Fibroblast of skin of left quadriceps (primary cell): ENCODE measurements at places on chromosomes 11 and 22.
A peak's percentile ranks its signal among the peaks of the same experiment; 100 is the strongest.

DNA sequence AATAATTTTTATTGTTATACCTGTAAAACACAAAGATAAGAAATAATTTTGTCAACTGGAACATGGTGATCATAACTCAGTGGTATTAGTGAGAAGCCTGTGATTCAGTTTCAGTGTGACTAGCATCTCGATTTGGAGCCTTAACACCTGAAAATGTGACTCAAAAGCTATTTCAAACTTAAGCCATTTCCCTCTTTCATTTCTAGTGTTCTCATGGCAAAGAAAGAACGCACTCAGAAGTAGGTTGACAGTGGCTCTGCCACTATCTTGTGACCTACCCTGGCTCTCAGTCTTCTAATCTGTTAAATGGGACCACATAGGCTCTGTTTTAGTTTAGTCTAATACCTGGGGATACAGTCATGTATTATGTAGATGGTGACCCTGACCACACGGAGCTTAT, 62.7 kb downstream of the ISX start:
- no peak for DNase-seq

DNA sequence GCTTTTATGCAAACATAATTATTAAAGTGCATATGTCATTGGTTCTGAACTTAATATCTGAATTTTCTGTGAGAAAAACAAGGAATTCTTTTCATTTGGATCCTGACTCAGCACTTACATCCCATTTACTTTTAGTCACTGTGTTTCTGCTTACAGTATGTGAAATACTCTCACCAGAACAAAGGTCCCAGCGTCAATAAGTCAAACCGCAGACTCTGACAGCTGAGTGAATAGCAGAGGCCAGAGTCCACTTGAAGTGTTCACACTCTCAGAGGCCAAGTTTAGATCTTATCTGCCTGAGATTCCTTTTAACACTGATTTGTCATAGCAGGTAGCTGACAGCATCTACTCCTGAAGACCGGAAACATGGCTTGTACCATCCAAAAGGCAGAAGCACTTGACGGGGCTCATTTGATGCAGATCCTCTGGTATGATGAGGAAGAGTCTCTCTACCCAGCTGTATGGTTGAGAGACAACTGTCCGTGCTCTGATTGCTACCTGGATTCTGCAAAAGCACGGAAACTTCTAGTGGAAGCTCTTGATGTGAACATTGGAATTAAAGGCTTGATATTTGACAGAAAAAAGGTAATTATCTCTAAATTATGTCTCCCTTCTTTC, 14.6 kb downstream of the BBOX1 start:
- peak; percentile 14 for DNase-seq

DNA sequence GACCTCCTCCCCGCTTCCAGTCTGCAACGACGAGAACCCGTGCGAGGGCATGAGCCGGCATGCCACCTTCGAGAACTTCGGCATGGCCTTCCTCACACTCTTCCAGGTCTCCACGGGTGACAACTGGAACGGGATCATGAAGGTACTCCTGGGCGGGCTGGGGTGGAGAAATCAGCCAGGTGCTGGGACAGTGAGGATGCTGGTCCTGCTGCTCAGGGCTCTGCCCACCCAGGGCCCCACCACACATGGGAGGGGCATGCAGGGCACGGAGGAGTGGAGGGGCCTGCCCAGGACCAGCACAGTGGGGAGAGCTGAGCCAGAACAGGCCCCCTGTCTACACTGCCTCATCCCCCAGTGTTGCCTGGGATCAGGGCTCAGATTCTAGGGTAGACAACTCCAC, 107.4 kb downstream of the CACNA1I start:
- DNase-seq = no peak

DNA sequence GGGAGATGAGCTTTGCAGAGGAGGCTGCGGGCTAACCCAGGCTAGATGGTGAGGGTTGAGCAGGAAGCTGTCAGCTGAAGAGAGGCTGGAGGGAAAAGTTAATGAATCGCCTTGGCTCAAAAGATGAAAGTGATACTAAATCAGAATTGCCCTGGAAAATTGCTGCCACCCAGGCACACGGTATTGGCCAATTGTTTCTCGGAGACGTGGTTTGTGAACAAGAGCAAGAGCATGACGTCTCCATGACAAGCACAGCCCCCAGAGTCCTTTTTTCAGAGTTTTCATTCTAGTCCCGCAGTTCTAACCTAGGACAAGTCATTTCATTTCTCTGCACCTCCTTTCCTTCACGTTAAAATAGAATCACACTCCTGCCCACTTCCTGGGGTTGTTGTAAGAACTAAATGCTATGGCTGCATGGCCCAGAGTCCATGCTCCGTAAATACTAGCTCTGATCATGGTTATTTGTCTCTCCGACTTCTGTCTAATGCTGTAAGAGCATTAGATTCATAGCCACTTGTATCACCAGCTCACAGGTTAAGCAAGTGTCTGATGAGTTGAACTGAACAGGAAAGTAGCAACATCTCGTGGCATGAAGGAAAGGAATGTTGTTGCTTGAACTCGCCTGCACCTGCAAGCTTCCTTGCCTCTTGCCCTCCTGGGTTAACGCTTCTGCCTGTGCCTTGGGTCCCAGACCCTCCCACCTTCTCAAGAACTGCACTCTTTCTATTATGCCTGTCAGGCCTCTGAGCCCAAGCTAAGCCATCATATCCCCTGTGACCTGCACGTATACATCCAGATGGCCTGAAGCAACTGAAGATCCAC, 33.8 kb upstream of the NUP50 start:
- DNase-seq = no peak

DNA sequence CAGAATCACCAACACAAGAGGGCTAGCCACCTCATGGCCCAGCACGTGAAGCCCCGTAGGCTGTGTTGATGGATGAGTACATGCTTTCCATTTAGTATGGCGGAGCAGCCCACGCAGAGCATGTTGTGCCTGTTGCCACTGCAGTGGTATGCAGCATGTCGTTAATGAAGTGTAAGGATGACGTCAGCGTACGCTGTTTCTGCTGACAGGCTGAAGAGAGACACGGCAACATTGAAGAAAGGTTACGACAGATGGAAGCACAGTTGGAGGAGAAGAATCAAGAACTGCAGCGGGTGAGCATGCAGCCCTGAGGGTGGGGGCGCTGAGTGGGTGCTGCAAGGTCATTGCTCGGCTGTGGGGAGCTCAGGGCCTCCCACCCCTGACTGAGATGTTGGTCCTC, 62.8 kb downstream of the PPFIA1 start:
- no peak for DNase-seq

DNA sequence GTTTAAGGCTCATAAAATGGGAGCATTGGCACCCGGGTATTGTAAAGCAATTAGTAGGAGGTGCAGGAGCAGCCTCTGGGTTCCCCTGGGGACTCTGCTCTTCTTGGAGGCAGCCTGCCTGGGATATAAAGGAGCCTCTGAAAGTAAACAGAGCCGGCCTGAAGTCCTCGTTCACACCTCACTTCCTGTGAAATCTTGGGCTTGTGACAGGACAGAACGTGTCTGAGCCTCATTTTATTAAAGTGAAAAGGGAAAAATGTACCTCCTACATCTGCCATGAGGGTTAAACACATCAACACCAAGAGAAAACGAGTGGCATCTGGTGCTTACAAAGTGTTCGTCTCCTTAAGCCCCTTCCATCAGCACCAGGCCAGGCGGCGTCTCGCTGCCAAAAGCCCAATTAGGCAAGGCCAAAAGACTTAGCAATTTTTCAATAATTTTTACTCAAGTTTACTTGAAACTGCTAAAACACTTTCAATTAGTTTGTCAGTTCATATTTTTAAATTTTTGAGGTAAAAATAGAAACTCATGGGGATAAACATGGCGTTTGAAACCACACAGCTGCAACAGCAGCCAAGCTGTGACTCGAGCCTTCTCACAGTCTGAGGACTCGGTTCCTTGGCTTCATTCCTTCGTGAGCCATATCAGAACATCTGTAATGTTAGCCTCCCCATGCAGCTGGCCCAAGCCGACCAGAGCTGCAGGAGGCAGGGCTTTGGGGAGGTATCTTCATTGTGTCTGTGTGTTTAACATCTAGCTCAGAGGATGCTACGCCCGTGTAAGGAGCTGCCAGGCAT, 33.6 kb downstream of the MAP6 start:
- DNase-seq = no peak

DNA sequence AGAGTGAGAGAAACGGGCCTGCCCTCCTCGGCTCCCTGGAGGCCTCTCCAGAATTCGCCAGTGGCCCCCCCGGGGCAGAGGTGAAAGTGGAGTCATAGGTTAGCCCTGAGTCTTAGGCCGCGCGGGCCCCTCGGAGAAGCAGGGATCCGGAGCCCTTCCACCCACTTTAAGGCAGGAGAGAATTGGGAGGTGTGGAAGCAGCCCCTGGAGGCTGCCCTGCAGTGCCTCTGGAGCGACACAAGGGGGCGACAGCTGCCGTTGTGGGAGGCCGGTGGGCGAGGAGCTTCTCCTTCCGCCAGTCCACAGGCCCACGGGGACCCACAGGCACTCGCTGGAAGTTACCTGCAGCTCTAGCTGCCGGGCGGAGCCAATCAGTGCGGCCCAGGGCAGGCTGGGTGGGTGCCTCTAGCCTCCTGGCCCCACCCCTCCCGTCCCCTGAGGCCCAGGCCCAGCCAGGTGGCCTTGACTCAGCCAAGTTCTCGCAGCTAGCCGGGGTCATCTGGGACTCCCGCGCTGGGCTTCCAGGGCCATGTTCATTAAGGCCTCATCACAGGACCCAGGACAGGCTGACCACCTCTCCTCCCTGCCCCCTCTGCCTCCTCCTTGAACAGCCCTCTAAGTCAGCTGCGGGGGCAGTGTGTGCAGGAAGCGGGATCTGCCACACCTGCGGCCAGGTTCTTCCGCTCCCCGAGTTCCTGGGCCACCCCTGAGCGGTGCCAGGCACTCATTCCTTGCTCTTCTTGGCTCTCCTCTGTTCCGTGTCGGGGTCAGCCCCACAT, 5.0 kb downstream of the DGKZ start:
- DNase-seq = no peak

GRCh38 chr11:93583490-93583889, 40.3 kb upstream of the SMCO4 start:
- DNase-seq = no peak

DNA sequence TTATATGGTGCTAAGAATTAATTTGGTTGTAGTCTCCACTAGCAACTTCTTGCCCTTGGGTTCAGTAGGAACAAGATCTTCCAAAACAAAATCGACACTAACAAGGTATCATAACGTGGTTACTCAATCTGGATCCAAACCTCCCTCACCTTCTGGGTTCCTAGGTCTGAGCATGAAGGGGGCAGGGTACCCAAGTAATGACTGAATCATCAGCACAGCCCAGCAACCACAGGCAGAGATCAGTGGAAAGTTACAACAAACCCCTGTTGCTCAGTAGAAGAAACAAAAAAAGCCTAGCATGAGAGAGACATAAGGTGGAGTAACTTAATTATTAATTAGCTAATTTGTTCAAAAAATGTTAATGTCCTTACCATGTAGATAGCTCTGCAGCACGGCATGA, 221.4 kb downstream of the BLID start:
- DNase-seq = no peak

GRCh38 chr11:46559815-46560214, 34.0 kb downstream of the AMBRA1 start:
- no peak for DNase-seq

DNA sequence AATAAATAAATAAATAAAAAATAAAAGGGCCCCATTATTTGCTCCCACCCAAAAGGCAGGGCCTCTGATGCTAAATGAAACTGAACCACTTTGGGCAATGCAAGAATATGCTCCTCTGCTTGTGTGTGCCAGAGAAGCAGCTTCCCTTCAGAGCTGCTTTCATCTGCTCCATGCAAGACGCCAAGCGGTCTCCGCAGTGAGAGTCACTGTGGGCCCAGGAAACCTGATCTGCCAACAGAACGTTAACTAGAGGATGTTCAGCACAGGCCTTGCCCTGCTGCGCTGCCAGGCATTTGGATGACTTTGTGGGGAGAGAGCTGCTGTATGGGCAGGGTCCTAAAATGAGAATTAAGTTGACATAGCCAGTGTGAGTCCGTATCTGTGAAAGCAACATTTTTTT, 43.7 kb upstream of the APOA1 start:
- no peak for DNase-seq
